ENCODE measurements at places on chromosomes 6 and 20.

DNA sequence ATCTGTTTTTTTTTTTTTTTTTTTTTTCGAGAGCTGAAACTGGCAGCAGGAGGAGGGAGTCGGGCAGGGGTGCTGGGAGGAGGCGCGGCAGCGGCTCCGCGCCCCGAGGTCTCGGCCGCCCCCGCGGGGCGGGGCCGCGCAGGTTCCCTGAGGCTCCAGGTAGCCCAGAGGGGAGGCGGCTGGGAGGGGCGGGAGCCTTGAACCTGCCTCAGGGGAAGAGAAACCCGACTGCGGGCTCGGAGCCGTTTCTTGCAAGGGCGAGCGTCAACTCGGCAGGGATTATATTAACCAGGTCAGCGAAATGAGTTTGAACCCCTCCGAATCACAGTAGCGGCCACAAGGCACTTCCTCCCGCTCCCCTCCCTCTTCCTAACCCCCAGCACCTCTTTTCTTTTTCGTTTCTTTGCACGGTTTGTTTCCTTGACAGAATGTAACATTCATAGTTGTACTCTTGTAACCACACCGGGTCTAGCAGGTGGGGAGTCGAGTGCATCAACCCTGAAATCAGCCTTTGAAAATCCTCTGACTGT, 2.0 kb downstream of the MYB start:
- no peak for DNase-seq

- DNase-seq: peak; percentile 42
Observed at GRCh38 chr6:157982102-157982562, 469 bp downstream of the SYNJ2 start.

DNA sequence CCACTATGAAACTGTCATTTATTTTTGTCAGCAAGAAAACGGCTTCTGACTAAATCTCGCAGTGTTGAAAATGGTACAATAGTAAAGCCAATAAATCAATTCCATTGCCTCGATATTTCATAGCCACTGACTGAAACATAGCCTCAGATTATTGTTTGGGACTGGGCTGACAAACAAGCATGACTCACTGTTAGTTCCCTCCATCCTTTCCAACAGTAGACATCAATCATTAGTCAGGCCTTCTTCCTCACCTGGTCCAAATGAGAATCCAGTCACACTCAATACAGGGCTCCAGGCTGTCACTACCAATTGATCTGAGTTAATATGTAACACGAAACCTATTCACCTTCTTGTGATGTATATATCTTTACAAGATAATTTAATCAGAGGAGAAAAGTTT, 66.1 kb downstream of the ADGRB3 start:
- DNase-seq: no peak

DNA sequence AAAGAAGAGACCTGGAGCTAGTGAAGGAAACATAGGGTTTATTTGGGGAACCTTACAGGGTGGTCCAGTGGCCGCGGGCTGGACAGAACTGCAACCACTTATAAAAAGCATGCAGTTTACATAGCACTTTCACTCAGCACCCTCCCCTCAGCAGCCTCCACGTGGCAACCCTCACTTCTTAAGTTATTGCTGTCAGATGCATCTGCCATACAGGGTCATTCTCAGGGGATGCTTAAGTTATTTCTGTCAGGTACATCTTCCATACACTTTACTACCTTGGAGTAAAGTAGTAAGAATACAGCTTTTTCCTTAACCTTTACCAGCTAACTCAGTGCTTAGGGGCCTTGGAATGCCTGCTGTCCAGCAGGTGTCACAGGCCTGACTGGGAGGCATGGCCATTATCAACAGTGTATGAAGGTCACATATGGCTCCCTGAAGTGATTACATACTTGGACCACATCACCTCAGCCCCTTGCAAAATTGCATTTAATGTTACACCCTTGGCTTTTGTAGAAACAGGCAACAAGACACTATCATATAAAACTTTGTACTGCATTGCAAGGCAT, 2.0 kb upstream of the NOL7 start:
- DNase-seq: no peak

GRCh38 chr20:58818586-58819285, 32.0 kb downstream of the GNAS-AS1 start:
- no peak for DNase-seq

- no peak for DNase-seq
Observed at GRCh38 chr20:5212907-5213487, 86.2 kb downstream of the CDS2 start.

DNA sequence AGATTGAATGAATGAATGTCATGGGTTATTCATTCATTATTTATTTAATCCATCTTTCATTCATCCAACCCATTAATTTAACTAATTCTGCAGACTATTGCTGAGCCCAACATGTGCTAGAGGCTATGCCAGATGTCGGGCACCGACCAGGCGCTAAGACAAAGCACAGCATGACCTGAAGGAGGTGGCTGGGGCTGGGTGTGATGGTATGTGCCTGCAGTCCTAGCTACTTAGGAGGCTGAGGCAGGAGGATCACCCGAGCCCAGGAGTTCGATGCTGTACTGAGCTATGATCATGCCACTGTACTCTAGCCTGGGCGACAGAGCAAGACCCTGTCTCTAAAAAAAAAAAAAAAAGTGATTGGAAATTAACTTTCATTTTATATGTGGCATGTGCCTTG, 5.7 kb upstream of the SLC22A7 start:
- no peak for DNase-seq

- no peak for DNase-seq
Observed at GRCh38 chr6:130848945-130849344, 21.7 kb downstream of the SMLR1 start.

DNA sequence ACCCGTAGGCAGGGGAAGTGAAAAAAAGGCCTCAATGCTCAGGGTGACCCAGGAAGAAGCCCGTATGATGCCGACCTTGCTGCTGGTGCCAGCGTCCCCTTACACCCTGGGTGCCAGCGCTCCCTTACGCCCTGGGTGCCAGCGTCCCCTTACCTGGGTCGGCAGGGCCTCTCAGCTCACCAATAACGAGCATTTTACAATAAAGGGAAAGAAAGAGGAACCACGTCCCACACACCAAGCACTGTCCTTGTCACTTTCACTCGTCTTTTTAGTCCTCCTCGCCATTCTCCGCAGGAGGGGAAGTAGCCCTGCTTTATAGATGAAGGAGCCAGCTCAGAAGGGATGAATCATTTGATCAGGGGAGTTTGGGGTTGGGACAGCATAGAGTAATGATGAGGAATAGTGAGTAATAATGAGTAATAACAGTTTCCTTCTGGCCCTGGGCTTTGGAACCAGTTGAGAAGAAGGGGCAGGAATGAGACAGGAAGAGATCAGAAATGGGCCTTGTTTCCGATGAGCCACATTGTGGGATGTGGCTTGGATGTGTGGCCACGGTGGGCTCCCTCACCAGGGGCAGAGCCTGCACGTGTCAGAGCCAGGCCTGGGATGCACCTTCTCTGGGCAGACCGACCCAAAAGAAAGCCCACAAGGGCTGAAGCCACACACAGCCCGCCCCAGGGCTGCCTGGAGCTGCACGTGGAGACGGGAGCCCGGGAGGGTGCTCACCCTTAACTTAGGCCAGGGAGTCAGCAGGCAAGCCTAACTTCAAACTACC, 75.7 kb downstream of the SYNJ2 start:
- DNase-seq: peak; percentile 84

- no peak for DNase-seq
Observed at GRCh38 chr6:34093206-34093605, 52.7 kb downstream of the GRM4 start.

DNA sequence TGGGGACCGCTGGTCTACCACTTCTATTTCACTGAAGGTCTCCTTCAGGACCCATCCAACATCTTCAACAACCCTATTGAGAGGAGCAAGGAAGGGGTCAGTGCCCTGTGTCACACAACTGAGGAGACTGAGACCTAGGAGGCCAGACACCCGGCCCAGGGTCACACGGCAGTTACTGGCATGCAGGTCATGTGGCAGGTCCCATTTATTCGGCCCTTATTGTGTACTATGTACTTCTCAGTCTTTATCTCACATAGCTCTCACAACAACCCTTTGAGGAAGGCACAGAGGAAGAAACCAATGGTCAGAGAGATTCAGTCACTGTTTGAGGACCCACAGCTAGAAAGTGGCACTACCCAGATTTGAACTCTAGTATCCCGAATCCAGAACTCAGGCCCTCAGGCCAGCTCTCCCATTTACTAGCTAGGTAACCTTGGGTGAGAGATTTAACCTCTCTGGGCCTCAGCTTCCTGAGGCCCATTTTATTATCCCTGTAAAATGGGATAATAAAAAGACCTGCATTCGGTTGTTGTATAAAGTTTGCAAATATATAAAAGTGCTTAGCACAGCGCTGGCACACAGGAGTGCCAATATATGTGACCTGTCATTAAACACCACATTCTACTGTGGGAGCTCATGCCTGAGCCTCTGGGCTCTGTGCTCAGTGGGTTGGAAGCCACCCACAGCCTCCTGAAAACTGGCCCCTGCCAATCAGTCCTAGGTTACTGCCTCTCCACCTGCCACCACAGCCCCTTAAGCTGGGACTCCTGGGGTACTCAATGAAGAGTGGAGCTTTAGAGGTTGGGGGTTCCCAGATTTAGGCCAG, 15.8 kb downstream of the TFEB start:
- no peak for DNase-seq

DNA sequence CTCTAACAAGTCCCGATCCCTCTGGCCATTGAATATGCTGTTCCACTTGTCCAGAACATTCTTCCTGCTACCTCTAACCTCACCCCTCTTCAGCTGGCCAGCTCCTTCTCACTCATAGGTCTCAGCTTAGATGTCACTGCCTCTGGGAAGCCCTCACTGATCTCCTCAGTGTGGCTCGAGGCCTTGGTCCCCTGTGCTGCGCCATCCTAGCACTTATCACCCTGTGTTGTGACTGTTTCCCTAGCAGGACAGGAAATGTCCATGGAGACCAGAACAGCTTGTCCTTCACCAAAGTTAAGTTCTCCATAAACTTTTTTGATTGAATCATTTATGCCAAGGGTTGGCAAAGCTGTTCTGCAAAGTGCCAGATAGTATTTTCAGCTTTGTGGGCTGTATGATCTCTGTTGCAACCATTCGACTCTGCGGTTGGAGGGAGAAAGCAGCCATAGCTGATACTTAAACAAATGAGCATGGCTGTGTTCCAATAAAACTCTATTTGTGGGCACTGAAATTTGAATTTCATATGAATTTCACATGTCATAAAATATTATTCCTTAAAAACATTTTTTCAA, 6.5 kb upstream of the BNIP5 start:
- no peak for DNase-seq

All from ACHN (cell line).